Activated CD8-positive, alpha-beta memory T cell treated with anti-CD3 and anti-CD28 coated beads, Interleukin-2, amount 50 U/mL, for 4 hours (primary cell): ENCODE measurements at places on chromosomes 12 and 14.
A peak's percentile ranks its signal among the peaks of the same experiment; 100 is the strongest.

DNA sequence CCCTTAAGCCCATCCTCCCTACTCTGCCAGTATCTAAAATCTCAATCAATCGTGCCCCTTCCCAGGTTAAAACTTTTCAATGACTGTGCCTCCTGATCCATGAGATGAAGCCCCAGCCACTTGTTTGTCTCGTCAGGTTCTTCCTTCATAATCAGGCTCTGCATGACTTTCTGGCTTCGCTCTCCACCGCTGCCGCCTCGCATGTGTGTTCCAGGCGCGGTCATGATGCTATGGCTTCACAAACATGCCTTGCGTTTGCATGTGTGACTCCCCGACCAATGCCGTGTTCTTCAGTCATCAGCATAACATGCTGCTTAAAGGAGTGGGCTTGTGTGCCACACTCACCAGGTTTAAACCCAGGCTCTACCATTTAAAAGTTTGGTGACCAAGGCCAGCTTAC lies 5.0 kb upstream of the C1RL start:
- no peak for DNase-seq

DNA sequence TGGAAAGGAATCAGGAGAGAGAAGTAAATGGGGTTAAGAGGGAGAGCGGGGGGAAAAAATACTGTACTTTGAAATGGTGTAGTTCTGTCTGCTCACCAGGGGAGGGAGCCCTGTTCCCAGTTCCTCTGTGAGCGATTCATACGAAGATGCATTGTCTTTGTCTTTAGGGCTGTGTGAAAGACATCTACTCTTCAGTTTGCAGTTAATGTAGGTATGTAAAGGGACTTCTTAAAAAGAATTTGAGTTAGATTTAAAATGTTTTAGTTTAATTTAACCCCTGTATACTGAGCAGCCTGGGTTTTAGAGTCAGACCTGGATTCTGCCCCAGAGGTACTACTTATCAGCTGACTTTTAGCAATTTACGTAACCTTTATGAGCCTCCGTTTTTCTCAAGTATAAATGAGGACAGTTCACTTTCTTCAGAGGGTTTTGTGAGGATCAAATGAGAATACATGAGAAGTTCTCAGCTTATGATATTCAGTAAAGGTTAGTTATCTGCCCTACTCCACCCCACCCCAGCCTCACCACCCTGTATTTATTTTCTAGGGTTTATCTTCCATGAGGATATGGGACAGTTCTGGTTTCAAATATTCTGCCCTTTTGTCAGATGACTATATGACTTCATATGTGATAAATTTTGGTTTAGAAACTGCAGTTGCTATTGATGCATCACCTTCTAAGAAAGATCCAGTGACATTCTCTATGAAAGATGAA lies 82.5 kb upstream of the EVL start:
- peak; percentile 62 for DNase-seq

- DNase-seq: no peak
Measured at GRCh38 chr12:15794196-15794595, 5.0 kb upstream of the EPS8 start.

DNA sequence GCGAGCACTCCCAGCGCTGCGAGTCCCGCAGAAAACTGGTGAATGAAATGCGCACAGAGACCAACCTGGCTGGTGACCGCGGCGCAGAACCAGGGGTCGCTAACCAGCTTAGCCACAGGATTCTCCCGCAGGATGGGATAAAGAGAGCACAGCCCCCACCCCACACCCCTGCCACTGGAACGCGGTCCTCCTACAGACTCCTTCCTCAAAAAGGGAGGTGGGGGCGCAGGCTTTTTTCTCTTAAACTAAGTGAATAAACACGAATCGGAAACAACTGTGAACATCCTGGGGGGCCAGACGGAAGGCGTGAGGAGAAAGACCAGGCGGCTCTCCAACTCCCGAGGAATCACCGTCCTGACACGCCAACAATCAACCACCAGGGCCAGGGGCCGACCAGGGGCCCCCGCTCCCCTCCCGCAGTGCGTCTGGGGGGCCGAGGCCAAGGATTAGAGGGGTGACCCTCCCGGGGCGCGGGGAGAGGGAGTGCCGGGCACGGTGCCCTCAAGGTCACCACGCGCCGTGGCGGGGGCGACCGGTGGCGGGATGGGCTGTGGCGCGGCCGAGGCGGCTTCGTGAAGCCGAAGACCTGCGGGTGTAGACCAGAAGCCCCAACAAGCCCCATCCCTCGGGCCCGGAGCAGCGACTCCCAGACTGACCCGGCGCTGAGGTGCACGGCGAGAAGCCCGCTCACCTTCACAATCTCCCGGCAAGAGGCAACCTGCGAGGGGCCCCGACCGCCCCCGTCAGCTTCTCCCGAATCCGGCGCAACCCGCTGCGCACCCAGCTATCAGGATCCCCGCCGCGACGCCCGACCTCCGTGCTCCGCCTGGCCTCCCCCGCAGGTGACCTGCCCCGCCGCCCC lies 704 bp downstream of the ATP2B1 start:
- DNase-seq: peak; percentile 54

DNA sequence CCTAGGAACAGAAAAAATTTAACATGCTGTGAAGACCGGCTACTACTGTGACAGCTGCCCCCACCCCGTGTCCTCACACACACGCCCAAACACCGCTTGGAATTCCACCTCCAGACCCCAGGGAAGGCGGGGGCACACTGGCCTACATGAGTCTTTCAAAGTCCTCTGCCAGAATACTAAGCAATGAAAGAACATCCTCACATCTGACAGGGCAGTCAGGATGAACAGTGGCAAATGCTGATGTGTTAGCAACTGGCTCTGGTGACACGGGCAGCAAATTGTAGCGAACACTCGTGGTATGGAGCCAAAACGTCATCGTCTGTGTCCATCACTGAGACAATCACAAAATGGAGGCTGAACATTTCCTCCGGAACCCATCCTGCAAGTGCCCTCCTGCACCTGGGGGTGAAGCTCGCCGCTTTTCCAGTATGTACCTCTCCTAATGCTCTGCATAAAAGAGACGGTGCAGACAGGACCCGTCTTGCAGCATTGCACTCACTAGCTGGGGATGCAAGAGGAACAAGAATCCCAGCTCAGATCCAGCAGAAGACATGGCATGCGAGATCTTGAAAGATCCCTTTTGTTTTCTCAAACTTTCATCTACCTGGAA lies 94.8 kb downstream of the BCL11B start:
- DNase-seq: no peak

DNA sequence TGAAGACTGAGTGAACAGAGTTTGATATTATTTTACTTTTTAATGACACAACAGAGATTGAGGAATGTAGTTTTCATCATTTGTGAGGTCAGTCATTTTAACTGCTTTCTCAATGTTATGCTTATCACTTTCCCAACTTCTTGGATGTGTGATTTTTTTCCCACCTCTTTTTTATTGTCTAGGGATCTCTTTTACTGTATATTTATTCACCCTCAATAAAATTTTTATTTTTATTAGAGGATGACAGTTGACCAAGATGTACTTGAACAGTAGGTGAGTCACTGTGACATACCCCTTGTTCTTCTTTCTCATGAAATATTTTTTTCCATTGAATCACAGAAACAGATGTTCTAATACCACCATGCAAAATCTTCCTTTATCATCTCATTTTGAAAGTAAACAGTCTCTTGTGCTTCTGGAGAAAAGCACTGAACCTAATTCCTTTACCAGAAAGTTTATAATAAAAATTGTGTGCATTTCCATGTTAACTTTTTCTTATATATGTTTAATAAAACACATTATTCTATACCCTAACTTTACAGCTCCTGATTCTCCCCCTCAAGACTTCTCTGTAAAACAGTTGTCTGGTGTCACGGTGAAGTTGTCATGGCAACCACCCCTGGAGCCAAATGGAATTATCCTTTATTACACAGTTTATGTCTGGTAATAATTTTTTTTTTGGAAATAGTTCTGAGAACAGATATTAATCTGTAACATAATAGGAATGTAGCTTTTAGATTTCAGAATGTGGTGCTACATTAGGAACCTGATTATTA lies 65.9 kb downstream of the PTPRQ start:
- DNase-seq: no peak

- no peak for DNase-seq
Measured at GRCh38 chr14:27184427-27184826, 586.6 kb upstream of the NOVA1 start.

- DNase-seq: no peak
Measured at GRCh38 chr12:68285541-68285940, 32.1 kb upstream of the IL22 start.

DNA sequence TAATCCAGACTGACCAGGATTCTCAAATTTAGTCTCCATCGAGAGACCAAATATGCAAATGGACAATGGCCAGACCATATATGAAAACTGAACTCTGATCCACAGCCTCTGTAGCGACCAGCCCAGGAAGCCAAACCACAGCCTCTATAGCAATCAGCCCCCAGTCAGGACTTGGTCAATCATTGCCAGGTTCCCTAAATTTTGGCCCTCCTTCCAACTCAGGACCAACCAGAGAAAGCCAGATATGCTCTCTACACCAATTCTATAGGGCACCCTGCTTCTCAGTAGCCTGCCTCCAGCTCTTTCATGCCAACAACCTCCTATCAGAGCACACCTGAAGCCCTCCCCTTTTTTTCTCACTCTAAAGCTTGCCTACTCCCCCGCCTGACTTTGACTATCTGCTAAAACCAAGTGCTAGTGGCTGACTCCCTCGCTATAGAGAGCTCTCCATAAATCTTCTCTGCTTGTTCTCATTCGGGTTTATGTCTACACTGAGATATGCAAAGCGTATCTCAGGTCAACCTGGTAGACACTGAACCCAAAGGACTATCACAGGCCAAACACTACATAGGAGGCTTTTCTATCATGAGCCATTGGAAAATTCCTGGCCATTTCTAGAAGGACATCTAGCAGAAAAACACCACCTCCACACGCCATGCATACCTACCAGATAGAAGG lies 110.5 kb upstream of the FUT8 start:
- no peak for DNase-seq
